AG09319 (cell line): ENCODE measurements at places on chromosomes 3 and 15.

GRCh38 chr3:128195802-128196201, 42.5 kb downstream of the EEFSEC start:
- no peak for DNase-seq

DNA sequence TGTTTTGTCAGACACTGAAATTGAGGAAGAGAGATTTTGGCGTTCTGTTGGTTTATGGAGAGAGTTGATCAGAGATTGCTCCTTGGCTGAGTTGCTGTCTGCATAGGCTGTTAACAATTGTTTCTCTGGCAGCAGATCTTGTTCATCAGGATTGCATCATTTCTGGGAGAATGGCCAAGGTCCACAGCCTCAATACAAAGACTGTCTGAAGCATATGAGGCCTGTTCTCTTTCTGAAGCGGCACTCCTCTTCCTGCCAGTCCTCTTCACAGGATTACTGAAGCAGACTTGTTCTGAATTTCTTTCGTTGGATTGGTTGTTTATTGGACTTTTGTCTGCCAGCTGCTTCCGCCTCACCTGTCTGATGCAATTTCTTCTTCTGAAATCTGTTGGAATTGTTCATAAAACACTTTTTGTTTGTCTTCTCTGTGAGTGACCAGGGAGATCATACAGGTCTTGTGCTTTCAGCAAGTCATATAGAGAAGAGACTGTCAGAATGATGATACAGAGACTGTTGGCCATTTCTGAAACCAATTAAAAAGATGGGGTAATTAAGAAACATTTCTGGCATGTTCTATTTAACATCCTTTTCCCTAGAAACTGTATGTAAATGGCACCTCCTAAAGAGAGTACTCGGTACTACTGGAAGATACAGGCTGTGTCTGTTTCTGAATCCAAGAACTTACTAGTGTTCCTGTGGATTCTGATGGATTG, 25.5 kb downstream of the SETD5 start:
- peak; percentile 93 for DNase-seq

DNA sequence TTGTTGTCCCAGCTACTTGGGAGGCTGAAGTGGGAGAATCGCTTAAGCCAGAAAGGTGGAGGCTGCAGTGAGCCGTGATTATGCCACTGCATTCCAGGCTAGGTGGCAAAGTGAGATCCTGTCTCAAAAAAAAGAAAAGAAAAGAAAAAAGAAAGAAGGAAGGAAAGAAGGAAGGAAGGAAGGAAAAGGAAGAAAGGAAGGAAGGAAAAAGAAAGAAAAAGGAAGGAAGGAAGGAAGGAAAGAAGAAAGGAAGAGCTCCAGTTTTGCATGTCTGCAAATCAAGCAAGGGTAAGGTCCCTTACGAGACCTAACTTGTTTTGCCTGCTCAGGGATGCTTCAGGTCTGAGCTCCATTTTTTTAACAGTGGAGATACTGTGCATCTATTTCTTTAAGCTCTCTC, 3.6 kb upstream of the XIRP1 start:
- DNase-seq, result no peak

DNA sequence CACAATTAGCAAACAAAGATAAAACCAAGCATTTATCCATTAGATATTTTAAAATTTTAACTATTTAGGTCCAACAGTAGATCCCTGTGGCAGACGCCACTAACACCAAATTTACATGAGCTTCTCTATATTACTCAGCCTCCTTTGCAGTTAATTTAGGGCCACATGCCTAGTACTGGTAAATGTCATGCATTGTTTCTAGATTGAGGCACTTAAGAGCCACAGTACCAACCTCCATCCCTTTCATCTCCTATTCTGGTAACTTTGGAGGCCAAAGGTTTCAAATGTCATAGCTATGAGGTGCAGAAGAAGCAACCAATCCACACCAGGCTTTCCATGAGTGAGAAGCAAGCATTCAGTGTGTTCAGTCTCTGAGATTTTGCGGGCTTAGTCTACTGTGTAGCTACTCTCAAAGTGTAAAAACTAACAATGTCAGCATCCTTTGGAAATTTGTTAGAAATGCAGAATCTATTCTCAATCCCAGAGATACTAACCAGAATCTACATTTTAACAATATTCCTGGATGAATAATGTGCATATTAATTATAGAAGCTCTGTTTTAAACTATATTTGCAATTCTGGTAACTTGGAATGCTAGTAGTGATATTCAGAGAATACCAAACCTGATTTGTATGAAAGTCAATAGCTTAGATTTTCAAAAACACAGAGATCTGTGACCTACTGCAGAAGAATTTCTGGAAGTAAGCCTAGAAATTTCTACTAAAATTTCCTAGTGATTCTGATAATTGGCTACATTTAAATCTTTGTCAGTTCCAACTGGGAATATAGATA, 206.3 kb upstream of the CD96 start:
- DNase-seq, result no peak

- DNase-seq, result no peak
Measured at GRCh38 chr3:31522152-31522551, 10.6 kb upstream of the STT3B start.

DNA sequence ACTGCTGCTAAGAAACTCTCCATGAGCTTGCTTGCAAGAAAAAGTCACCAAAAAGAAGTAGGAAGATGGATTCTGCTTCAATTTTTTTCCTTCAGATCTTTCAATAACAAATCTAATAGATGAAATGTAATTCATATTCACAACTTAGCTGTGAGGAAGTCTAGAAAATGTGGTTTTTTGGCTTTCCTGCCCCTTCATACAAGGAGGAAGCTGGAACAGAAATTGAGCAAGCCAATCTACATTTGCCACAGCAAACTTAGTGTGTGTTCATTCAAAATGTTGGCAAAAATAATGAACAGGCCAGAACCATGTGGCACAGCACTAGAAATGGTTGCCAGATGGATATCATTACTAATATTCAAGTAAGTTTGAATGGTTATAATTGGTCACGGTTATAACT, 93.2 kb upstream of the NEDD4 start:
- no peak for DNase-seq

DNA sequence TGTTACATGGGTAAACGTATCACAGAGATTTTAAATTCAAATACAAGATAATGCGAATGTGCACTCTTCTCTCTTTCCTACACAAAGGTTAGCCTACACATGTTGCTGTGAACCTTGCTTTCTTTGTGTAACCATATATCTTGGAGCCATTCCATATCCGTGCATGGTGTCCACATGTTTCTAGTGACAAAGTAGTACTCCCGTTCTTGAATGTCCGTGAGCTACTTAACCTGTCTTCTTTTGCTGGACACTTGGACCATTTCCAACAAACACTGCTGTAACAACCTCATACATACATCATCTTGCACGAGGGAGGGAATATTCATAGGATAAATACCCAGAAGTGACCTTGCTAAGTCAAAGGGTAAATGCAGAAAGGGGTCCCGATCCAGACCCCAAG, 75.0 kb downstream of the STRIT1 start:
- DNase-seq, result no peak

- no peak for DNase-seq
Measured at GRCh38 chr3:81585056-81585455, 176.4 kb downstream of the GBE1 start.

DNA sequence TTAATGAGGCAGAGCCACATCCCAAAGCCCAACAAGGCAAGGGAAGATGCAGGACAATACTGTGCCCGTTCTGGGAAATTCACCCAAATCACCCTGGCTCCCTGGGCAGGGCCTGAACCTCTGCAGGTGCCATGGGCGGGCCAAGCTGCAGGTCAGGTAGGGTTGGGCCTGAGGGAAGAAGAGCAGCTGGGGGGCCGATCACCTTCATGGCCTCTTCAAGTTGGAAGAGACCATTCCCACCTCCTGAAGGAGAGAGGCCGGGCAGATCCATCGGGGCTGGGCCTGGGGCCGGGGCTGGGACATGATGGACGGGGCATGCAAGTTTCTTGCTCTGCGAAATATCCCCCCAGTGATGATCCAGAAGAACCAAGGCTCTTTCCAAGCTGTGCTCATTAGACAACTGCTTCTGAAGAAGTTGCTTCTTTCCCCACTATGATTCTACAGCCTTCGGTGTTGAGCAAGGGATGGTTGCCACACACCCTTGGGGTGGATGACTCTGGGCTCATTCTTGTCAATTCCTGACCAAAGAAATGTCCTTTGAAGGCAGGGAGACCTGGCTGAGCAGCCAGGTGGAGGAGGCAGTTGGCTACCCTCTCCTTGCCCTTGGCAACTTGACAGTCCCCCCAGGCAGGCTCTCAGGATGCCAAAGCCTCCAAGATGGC, 38.2 kb downstream of the KLHL25 start:
- no peak for DNase-seq

DNA sequence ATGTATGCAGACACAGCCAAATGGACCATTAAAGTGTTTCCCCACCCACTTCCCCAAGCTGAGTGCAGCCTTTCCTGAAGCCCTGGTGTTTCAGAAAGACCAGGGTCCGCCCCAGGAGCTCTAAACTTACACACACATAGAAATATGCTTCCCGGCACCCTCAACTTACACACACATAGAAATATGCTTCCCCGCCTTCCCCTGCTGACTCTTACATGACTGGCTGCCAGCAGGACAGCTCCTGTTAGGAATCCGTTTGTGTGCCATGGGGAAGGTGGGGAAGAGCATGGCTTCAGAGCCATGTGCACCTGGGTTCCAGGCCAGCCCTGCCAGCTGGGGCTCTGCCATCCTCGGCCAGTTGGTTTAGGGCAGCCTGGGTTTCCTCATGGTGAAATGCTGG, 3.6 kb downstream of the CLEC3B start:
- no peak for DNase-seq

DNA sequence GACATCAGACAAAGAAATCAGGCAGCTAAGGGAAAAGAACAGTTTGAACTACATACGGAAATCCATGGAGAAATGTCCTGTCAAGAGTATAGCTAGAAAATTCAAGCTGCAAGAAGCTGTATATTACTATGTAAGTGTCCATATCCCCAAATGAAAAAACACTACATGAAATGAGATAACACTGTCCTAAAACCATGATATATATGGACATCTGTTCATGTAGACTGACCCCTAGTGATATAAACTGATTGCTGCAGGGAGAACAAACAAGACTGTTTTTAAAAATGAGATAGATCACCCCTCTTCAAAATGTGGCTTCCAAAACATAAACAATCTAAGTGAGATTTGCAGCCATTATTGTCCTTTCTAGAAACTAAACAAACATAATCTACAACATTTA, 985.6 kb downstream of the EPHA3 start:
- DNase-seq, result no peak

DNA sequence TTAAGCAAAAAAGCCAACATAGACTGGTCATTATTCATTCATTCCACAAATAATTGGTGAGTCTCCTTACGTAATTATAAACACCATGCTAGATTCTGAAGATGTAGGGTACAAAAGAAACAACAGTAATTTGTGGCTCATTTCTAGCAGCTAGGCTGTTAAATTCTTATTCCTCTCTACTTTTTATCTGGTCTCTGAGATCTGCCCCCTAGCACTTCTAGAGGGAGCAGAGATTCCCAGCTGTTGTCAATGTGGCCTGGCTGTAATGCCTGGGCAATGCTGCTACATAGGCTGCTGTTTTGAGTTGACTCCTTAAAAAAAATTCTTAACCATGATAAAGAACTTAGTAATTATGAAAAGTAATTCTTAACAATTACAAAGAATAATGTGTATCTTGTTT, 434.9 kb upstream of the THRB start:
- no peak for DNase-seq

GRCh38 chr3:26011276-26011675, 221.4 kb downstream of the OXSM start:
- no peak for DNase-seq

- no peak for DNase-seq
Measured at GRCh38 chr3:120311863-120312794, 27.1 kb upstream of the GPR156 start.

DNA sequence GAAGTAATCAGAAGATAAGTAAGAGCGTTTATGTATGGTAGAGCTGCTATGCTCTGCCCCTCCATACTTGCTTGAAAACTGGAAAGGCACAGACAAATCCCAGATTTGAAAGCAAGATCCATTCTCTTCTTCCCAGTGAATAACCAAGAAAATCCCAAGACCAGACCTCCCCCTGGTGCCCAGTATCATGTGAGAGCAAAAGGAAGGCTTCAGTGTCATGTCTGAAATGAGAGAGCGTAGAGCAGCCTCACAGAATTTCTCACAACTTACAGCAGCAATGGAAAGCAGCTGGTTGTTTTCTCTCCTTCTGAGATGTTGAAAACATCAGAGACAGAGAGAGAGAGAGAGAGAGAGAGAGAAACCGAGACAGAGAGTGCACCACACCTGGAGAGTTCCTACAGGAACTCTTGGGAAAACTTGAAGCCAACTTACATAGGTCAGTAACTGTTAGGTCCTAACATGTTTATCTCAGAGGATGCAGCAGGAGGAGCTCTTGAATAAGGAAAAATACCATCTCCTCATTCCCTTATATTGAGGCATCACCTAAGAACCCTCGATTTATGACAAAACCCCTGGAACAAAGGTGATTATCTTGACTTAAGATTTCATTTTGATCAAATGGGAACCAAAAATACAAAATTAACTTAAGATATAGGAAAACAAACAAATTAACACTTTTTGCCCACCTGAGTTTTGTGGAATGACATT, 273.3 kb downstream of the NSUN3 start:
- peak; percentile 1 for DNase-seq

DNA sequence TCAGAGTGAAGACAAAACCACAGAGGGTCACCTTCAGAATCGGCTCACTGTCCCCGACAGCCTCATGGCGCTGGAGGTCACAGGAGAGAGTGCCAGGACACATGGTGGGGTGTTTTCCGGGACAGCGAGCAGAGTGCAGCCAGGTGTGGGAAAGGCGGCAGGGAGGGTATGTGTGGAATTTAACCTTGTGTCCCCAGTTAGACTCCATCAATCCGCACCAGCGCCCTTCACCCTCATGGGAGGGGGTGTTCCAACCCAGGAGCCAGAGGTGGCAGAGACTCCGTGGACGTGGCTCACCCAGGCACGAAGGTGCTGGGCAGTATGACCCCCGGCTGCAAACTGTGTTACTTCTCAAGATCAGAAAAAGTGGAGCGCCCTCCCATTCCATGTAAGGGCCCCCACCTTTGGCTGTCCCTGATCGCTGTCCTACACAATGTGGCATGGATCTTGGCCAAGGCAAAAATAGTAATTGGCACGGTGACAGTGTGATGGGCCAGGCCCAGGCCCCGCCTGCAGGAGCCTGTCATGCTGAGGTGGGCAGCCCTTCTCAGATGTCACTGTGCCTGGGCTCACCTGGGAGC, 190.3 kb downstream of the XXYLT1 start:
- no peak for DNase-seq

- DNase-seq, result no peak
Measured at GRCh38 chr3:23519314-23520208, 286.2 kb upstream of the UBE2E1 start.

DNA sequence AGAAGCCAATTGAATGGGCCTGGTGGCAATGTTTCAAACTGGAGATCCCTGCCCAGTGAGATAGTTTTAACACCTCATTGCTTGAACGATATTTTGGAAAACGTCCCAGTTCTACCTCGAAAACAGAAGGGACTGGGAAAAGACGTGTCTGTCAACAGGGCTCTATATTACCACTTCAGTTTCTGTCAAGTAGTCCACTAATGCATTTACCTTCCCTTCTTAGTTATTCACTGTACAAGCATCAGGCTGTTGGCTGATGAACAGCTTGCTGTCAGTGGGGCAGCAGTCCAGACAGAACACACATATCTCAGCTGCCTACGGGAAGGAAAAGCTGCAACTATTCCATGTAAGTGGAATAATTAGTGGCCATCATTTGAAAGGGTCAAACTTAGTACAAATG, 794.7 kb upstream of the GBE1 start:
- DNase-seq, result no peak
